ENCODE measurements at places on chromosomes 7 and 10.

DNA sequence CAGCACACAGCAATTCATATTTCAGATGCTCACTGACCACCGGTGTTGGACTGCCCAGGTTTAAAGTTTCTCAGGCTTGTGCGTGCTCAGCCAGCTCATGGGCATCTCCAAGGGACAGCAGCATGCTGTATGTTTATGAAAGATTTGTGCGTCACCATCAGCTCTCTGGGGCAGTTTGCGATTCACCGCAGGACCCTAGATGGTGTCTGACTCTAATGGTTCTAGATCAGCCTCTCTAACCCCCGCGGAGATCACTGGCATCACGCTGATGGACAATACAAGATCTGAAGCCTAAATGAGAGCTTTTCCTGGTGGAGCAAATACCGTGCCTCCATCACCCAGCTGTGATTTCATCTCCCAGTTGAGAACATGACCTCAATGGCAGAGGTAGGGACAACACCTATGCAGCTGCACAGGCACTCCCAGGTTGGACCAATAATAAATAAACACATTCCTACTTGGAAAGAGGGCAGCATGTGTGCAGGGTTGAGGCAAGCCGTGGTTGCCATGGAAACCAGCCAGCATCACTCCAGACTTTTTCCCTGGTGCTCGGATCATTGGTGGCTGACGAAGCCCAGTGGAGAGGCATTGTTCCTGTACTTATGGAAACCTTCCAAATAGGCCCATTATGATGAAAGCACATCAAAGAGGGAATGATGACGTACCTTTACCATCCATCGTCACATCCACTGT, 253.6 kb downstream of the KCNMA1 start:
- DNase-seq: no peak

DNA sequence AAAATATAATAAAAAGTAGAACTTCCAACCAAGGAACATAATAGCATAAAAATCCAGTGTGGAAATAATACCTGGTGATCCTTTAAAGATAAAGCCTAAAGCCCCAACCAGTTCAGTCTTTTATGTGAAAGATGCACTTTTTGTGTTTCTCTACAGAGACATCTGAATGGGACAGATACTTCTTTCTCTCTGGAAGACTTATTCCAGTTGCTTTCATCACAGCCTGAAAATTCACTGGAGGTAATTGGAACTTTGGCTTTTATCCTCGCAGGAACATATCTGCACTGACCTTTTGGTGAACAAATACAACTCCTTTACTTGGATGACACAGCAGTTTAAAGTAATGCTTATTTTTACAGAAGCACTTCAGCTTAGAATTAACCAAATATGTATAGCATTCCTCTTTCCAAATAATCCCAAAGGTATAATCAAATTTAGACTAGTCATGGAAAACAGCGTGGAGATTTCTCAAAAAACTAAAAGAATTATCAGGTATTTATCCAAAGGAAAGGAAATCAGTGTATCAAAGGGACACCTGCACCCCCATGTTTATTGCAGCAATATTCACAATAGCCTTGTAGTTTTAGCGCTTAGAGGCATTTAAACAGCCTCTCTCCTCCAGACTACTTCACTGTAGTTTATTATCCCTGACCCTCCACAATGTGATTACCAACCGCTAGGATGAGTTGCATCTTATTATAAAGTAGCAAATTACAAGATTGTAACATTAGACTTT, 16.8 kb downstream of the HNRNPA2B1 start:
- DNase-seq: no peak

DNA sequence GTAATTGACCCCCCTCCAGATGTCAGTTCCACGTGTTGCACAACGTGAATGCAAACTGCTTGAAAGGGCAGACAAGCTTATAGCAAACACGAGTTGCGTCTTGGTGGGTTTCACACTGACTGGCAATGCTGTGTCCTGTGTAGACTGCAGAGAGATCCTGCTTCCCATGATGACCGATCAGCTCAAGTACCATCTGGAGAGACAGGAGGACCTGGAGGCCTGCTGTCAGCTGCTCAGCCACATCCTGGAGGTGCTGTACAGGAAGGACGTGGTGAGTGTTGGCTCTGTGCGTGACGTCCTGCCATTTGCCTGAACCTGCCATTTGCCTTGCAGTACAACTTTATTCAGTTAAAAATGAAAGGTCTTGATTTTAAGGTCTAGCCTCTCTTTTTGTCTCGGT, 71.1 kb downstream of the INSYN2A start:
- DNase-seq: no peak

GRCh38 chr7:74174606-74175082, 488 bp downstream of the EIF4H start:
- DNase-seq: peak; percentile 1

DNA sequence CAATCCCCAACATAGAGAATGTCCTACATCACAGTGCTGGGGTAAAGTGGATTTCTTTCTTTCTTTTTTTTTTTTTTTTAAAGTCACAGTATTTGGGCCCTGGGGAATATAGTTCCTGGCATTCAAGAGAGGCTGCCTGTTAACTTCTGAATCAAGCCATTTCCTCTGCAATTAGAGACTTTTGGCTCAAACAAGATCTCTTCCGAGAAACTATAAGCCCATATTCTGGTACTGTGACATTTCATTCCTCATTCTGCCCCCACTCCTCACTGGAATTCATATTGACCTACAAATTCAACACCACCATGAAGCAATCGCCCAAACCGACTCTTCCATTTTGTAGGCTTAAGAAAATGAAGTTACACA, 187.4 kb downstream of the PHTF2 start:
- no peak for DNase-seq

Data from activated CD4-positive, CD25-positive, alpha-beta regulatory T cell treated with anti-CD3 and anti-CD28 coated beads, Interleukin-2, amount 50 U/mL, for 16 hours (primary cell).